ENCODE measurements at places on chromosomes 4 and X.

GRCh38 chrX:11533199-11533651, 132.5 kb downstream of the ARHGAP6 start:
- peak; percentile 84 for DNase-seq

DNA sequence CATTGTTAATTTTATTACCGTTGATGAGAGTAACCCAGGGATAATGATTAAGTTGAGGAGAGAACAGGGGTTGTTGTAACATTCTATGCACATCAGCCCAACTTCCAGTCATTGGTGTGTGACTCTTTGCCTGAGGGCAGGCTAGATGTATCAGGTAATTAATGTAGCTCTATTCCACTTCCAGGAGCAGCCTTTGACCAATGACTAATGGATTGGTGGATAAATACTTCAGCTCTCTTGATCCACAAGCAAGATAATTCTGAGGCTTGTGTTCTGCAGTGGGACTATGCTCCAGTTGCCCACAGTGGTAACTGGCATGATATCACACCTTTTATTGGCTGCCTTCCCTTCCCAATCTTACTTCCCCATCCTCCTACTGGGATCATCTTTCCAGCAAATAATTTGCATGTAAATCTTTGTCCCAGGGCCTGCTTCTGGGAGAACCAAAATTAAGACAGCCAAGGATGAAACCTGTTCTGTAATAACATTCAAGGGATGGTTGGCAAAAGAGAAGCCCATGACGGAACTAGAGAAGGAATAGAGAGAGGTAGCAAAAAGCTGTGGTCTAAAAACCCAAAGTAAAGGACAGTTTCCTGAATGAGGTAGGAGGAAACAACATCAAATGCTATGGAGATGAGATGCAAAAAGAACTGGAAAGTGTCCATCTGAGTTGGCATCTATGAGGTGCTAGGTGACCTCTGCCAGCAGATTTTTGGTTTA, 241.4 kb upstream of the RPS6KA3 start:
- no peak for DNase-seq

- no peak for DNase-seq
Measured at GRCh38 chr4:128787509-128788311, 21.8 kb upstream of the JADE1 start.

GRCh38 chr4:102578819-102579218, 77.7 kb downstream of the NFKB1 start:
- no peak for DNase-seq

DNA sequence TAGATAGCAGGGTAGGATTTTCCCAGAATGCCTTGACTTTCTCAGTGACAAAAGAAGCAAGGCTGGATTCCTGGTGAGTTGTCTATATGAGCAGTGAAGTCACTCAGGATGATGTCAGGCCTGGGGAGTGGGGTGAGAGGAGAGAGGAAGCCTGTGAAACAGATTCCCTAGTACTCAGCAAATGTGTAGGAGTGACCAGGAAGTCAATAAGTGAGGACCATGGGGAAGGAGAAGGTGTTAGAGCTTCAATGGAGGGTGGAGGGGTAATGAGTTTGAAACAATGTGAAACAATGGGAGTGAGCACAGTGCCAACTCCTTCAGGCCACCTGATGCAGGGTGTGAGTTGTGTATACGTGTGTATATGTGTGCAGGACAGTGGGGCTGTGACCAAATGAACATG, 2.4 kb upstream of the SLC9A6 start:
- DNase-seq, result no peak

- no peak for DNase-seq
Measured at GRCh38 chrX:20393944-20394343, 127.2 kb upstream of the RPS6KA3 start.

- DNase-seq, result no peak
Measured at GRCh38 chr4:126414741-126415140, 1100.0 kb downstream of the FAT4 start.

- no peak for DNase-seq
Measured at GRCh38 chr4:140523370-140523856, 555 bp upstream of the ELMOD2 start.

- DNase-seq, result no peak
Measured at GRCh38 chr4:102281171-102281839, 64.0 kb downstream of the SLC39A8 start.

Data from NCI-H526 treated with DMSO at 0.1 percent for 48 hours (cell line).